ENCODE measurements at places on chromosomes 3 and 15. TPM values are rescaled to one million over a fixed set of nuclear protein-coding genes. Genes with fewer than 3 reads are reported as not detected.

The SLC28A1 gene
- not detected for total RNA-seq

The ATP13A5 gene
- 0.41 TPM for total RNA-seq

The CYB561D2 gene
- total RNA-seq: 11.0 TPM

The CCDC33 gene
- 0.41 TPM for total RNA-seq

The SLC22A14 gene
- under 0.01 TPM for total RNA-seq

The LOXL1 gene
- total RNA-seq: 2.4 TPM

The GUCA1C gene
- not detected for total RNA-seq

The ITGA11 gene
- 2.0 TPM for total RNA-seq

The TLR9 gene
- not detected for total RNA-seq

The ZPLD1 gene
- total RNA-seq: not detected

The IQCH gene
- 2.9 TPM for total RNA-seq

The ETV5 gene
- 25.7 TPM for total RNA-seq

The MCCC1 gene
- total RNA-seq: 38.3 TPM

The IL5RA gene
- total RNA-seq: under 0.01 TPM

The CCR8 gene
- total RNA-seq: not detected

The SLC15A2 gene
- total RNA-seq: 7.7 TPM

The MKRN2OS gene
- total RNA-seq: not detected

The PP2D1 gene
- not detected for total RNA-seq

The BOC gene
- total RNA-seq: 3.3 TPM

The PIK3R4 gene
- total RNA-seq: 51.0 TPM

The RHOV gene
- total RNA-seq: 9.4 TPM

The FOXL2NB gene
- 0.41 TPM for total RNA-seq

The IL17RB gene
- total RNA-seq: 1.6 TPM

The SERPINI1 gene
- total RNA-seq: 85.6 TPM

The TGM4 gene
- total RNA-seq: not detected

The AGTR1 gene
- 0.41 TPM for total RNA-seq

The SOX14 gene
- total RNA-seq: not detected

The PAK6 gene
- total RNA-seq: 11.8 TPM

The CELSR3 gene
- total RNA-seq: 27.7 TPM

The DHFR2 gene
- 10.2 TPM for total RNA-seq

The CIDEC gene
- not detected for total RNA-seq

The ZBTB20 gene
- 39.9 TPM for total RNA-seq

The TOP2B gene
- total RNA-seq: 423 TPM

The RAD51 gene
- 0.82 TPM for total RNA-seq

Data from frontal cortex (tissue), 4 donors.